ENCODE measurements at places on chromosomes 13 and 19.

DNA sequence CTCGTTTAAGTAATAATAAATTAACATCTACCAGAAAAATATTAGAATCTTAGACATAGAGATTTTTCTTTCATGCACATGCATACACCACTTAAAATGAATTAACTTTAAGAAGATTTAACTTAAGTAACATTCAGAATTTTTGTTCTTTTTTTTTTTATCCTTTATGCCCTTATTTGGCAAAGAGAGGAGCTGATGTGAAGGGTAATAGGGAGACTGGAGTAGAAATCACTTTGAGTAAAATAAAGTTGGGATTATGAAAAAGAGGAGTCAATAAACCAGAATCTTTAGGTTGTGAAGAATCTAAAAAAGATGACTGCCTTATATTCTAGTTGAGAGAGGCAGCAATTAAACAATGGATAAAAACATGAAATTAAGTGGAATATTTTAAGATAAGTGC is 18.8 kb upstream of the MIR17HG start:
- no peak for DNase-seq

GRCh38 chr19:18239303-18239702 is 13.1 kb upstream of the PDE4C start:
- DNase-seq: no peak

- DNase-seq: no peak
Measured at GRCh38 chr13:79404361-79404760, 1.7 kb downstream of the RBM26 start.

- DNase-seq: no peak
Measured at GRCh38 chr13:70841240-70842061, 733.2 kb upstream of the KLHL1 start.

DNA sequence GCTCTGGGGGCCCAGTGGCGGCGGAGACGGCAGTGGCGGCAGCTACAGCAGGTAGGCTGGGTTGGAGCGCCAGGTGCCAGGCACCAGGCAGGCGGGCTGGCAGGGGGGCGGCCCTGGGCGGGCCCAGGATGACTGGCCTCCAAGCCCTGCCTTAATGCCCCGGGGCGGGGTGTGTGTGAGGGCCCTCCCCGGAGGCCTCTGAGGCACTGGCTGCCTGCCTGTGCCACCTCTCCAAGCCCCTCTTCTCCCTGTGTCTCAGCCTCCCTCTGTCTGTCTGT is at the start of gene KLK11:
KLK11 (minus strand) TSS at position 63 of the 278 bp plus-strand sequence. CDS start 985 bp downstream, outside the sequence.
- DNase-seq: no peak

- no peak for DNase-seq
Measured at GRCh38 chr19:46654621-46655152, 6.3 kb downstream of the DACT3 start.

DNA sequence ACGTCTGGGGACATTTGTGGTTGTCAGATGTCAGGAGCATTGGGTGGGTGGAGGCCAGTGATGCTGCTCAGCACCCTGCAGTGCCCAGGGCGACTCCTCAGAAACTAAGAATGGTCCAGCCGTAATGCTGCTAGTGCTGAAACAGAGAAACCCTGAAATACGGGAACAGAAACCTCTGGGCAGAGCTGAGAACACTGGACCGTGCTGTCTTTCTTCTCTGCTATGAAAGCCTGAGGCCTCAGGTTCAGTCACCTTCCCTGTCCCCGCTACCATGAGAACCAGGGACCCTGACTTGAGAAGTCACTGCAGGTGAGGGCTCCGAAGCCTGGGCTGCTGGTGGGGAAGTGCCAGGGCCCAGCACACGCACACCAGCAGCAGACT is 13.4 kb downstream of the CAPS start:
- no peak for DNase-seq

DNA sequence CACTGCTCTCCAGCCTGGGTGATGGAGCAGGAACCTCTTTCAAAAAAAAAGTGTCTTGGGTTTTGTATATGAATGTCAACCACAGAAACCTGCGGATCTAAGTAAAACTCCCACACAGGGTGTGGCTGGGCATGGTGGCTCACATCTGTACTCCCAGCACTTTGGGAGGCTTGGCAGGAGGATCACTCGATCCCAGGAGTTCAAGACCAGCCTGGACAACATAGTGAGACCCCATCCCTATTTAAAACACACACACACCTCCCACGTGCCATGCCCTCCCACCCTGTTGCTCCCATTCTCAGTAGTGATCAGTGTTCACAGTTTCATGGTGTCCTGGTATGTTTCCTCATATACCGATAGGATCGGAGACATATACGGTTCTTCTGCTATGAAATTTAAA is 9.2 kb downstream of the TMED1 start:
- DNase-seq: no peak

DNA sequence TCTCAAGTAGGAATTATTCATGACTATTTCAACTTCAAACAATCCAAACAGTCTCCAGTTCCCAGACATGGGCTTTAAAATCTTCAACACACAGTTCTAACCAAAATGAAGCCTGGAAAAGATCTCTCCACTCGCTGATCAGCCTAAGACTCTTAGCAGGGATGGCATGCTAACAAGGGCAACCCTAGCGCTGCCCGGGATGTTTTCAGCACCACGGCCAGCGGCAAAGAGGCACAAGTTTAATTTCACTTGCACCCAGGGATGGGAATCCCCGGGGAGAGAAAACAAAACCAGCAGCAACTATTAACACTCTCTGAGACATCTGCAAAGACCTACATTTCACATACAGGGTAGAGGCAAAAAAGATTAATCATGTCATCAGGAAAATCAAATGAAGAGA is 43.0 kb downstream of the CACNA1A start:
- no peak for DNase-seq

- no peak for DNase-seq
Measured at GRCh38 chr13:75016225-75016624, 465.7 kb downstream of the TBC1D4 start.

- no peak for DNase-seq
Measured at GRCh38 chr13:37163641-37164265, 58.3 kb upstream of the CSNK1A1L start.

- peak; percentile 98 for DNase-seq
Measured at GRCh38 chr19:47112997-47113849, at the start of gene ZC3H4. ZC3H4 (minus strand) TSS chr19:47113776; CDS start chr19:47112584, 1,192 bp downstream.

- DNase-seq: no peak
Measured at GRCh38 chr19:15422296-15423075, 3.7 kb upstream of the AKAP8L start.

Data from stimulated activated CD8-positive, alpha-beta memory T cell treated with anti-CD3 and anti-CD28 coated beads, Interleukin-7, amount 100 ng/mL, for 1 hour (primary cell).